ENCODE measurements at places on chromosomes 13 and 19. TPM values are rescaled to one million over a fixed set of nuclear protein-coding genes. Genes with fewer than 3 reads are reported as not detected.

LGI4 gene
- total RNA-seq = 0.22 TPM

FXYD1 gene
- not detected for total RNA-seq

NXNL1 gene
- total RNA-seq = not detected

TEX29 gene
- total RNA-seq = not detected

IFNL1 gene
- total RNA-seq = not detected

NMRK2 gene
- not detected for total RNA-seq

TYROBP gene
- not detected for total RNA-seq

MATK gene
- total RNA-seq = not detected

TDRD12 gene
- total RNA-seq = not detected

TMEM150B gene
- not detected for total RNA-seq

SMIM17 gene
- total RNA-seq = 0.32 TPM

OR7G3 gene
- total RNA-seq = not detected

OSCAR gene
- total RNA-seq = 0.22 TPM

ZNF83 gene
- 115 TPM for total RNA-seq

GFY gene
- total RNA-seq = 0.18 TPM

SOX1 gene
- not detected for total RNA-seq

ELSPBP1 gene
- not detected for total RNA-seq

CHST8 gene
- total RNA-seq = not detected

URAD gene
- not detected for total RNA-seq

ZNF285 gene
- not detected for total RNA-seq

FFAR2 gene
- total RNA-seq = not detected

GJB2 gene
- not detected for total RNA-seq

BEST2 gene
- total RNA-seq = not detected

ADM5 gene
- total RNA-seq = 4.0 TPM

FBN3 gene
- not detected for total RNA-seq

CPB2 gene
- total RNA-seq = not detected

RAB3A gene
- 2.5 TPM for total RNA-seq

CDC42EP5 gene
- total RNA-seq = not detected

PTGER1 gene
- total RNA-seq = not detected

EID2 gene
- 11.1 TPM for total RNA-seq

GET3 gene
- total RNA-seq = 42.3 TPM

ANGPTL4 gene
- total RNA-seq = not detected

ARHGEF18 gene
- total RNA-seq = 21.8 TPM

ATP4B gene
- total RNA-seq = not detected

ZNF556 gene
- not detected for total RNA-seq

IGFL2 gene
- not detected for total RNA-seq

ANGPTL8 gene
- not detected for total RNA-seq

HOMER3 gene
- 0.90 TPM for total RNA-seq

DNASE2 gene
- total RNA-seq = 47.1 TPM

ZNF154 gene
- not detected for total RNA-seq

SYNGR4 gene
- not detected for total RNA-seq

C19orf73 gene
- 3.4 TPM for total RNA-seq

KLK10 gene
- not detected for total RNA-seq

C19orf67 gene
- total RNA-seq = 2.8 TPM
